ENCODE measurements at places on chromosomes 6 and 20.

DNA sequence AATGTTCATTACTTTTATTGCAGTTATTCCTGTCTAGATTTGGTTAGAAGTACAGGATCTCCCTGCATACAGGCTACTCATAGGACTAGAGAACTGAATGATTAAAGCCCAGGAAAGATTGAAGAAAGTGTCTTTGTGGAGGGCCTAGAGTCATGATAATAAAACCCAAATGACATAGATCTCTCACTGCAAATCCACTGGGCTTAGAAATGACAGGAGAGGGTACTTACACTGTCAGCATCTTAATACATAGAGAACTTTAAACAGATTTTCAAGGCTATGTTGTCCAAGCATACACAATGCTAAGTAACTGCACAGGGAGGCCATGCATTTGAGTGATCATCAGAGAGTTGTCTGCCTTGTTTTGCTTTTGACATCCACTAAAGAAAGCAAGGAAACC lies 383.8 kb upstream of the MAP3K7 start:
- no peak for DNase-seq

DNA sequence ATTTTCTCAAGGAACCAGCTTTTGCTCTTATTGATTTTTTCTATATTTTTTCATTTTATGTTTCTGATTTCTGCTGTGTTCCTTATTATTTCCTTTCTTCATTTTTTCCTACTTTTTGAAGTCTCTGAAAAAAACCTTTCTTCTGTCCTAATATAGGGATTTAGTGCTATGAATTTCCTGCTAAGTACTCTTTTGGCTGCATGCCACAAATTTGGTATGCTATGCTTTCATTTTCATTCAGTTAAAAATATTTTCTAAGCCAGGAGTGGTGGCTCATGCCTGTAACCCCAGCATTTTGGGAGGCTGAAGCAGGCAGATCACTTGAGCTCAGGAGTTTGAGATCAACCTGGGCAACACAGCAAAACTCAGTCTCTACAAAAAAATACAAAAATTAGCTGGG lies 30.6 kb downstream of the SIRPD start:
- no peak for DNase-seq

DNA sequence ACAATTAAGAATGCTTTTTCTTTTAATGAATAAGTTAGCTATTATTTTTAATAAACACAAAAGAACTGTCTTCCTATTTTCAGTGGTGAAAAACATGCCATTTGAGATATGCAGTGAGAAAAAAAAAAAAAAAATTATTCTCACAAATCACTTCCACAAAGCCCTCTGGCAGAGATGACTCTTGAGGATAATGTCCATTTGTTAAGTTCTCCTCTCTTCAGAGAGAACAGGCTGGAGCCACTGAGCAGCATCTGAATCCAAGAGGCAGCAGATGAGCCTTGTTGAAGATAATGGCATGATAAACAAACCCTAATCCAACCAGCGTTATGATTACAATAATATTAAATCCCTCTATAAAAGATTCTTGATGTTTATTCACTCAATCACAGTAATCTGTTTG lies 105.0 kb downstream of the PTPRK start:
- no peak for DNase-seq

- DNase-seq = no peak
These were observed at the start of gene CNBD2 for GRCh38 chr20:35967979-35968640. TSS of gene CNBD2 (plus strand) at chr20:35968590. CDS start at chr20:35968763, 173 bp downstream.

- DNase-seq = no peak
These were observed 31.2 kb downstream of the MUC22 start for GRCh38 chr6:31041372-31041974.
